ENCODE measurements at places on chromosomes 7 and 10. TPM values are rescaled to one million over a fixed set of nuclear protein-coding genes. Genes with fewer than 3 reads are reported as not detected.

HTR7 gene
- total RNA-seq = 0.37 TPM

GPR37 gene
- total RNA-seq = not detected

CDC14C gene
- total RNA-seq = not detected

ASAH2B gene
- total RNA-seq = 1.8 TPM

CALHM3 gene
- 0.39 TPM for total RNA-seq

TMEM236 gene
- under 0.01 TPM for total RNA-seq

TUBB8 gene
- total RNA-seq = not detected
